ENCODE measurements at places on chromosomes 5 and 9. TPM values are rescaled to one million over a fixed set of nuclear protein-coding genes. Genes with fewer than 3 reads are reported as not detected.

The CD72 gene
- 2.2 TPM for total RNA-seq

The NANS gene
- total RNA-seq = 57.0 TPM

The ANKRD34B gene
- total RNA-seq = not detected

The RFX3 gene
- total RNA-seq = 4.2 TPM

The MELK gene
- total RNA-seq = 3.1 TPM

The FAM78A gene
- total RNA-seq = 7.0 TPM

The FBP2 gene
- not detected for total RNA-seq

The EGFLAM gene
- 19.9 TPM for total RNA-seq

The SMIM33 gene
- total RNA-seq = not detected

The C5orf58 gene
- not detected for total RNA-seq

The OR2V1 gene
- not detected for total RNA-seq

The ACTBL2 gene
- total RNA-seq = not detected
